ENCODE measurements at places on chromosomes 1 and 21.
A peak's percentile ranks its signal among the peaks of the same experiment; 100 is the strongest.

DNA sequence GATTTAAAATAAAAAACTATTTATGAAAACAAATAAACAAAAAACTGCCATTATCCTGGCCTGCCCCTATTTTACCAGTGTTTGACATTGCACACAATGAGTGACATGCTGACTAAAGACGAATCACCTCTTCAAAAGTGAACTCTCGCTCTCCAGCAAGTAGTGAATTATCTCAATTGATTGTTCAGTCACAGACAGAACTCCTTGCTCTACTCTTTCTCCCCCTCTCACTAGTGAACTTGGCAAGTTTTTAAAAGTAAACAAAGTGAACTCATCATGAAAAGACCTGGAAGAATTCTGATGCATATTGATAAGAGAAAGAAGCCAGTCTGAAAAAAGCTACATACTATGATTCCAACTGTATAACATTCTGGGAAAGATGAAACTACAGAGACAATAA lies 4.7 kb upstream of the C1orf52 start:
- no peak for DNase-seq

DNA sequence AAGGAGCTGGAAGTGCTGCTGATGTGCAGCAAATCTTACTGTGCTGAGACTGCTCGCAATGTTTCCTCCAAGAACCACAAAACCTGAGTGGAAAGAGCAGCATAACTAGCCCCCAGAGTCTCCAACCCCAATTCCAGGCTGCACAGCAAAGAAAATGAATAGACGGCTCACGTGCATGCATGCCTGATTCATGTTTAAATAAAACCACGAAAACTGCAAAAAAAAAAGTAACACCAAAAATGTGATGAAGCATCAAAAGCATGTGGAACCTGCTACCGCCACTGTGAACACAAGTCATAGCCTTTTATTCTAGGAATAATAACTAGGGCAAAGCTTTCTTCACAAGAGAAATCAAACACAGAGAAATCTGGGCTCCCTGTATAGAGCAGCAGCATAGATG lies 9.6 kb upstream of the TRNP1 start:
- no peak for DNase-seq

DNA sequence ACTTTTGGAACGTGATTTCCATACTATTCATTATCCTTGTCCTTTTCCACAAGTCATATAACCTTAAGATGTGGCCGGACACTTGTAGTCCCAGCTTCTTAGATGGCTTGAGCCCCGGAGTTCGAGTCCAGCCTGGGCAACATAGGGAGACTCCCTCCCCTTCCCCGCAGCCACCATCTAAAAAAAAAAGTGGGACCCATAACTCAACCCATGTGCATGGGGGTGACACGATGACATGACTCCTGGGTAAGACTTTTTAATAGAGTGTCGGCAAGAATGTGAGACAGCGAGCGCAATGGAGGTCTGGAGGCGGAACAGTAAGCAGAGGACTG lies 25.7 kb downstream of the MIA3 start:
- no peak for DNase-seq

- DNase-seq = no peak
Measured at GRCh38 chr1:68516066-68516465, 19.2 kb upstream of the DEPDC1 start.

- no peak for DNase-seq
Measured at GRCh38 chr1:39224295-39224829, 19.9 kb downstream of the MACF1 start.

GRCh38 chr1:6409053-6409452 lies 10.7 kb downstream of the HES2 start:
- no peak for DNase-seq

GRCh38 chr1:202014915-202015661 lies 4.7 kb downstream of the ELF3 start:
- no peak for DNase-seq

DNA sequence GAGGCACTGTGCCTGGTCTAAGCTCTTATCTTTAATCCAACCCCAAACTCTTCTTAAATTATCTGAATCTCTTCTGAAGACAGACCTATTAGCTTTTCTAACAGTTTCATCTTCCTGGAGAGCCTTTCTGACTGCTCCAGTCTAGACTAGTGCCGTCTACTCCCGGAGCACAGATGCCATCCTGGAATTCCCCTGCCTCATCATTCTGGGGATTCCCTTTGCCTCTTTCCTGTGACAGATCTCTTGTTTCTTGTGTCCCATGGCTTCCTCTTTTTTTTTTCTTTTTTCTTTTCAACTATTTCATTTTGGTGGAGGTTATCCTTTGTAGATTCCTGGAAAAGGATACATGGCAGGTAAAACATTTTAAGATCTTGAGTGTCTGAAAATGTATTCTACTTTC lies 11.7 kb downstream of the SEMA4A start:
- no peak for DNase-seq

- DNase-seq = no peak
Measured at GRCh38 chr1:245298781-245299180, 144.0 kb downstream of the KIF26B start.

DNA sequence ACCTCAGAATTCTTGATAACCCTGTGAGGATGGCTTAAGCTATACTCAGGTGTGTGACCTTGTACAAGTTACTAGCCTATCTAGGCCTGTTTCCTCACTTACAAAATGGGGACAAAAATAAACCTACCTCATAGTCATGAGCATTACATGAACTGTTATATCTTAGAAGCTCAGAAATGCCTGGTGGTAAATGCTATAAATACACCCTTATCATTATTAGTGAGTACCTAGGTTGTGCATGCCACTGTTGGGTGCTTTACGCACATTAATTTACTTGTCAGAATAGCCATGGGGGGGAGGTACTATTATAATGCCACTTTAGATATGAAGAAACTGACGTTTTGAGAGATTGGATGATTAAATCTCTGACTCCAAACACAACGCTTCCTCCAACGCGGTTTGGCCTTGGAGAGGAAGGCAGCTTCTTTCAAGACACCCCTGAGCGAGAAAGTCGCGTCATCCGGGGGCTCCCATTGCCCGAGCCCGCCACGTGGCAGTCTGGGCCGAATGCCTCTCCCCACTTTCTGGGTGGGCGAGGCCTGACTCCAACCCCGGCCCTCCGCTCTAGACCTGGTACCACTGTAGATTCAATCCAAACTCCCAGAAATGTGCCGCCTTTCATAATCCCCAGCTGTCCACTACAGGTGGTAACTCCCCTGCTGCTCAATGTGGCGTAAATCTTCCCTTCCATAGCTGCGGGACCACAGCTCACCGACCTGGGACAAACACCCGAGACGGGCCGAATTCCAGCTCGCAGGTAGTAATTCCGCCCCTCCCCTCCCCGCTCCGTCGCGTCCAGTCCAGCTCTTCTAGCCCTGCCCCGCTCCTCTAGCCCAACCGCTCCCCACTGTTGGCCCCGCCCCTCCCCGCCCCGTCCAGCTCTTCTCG lies 771 bp upstream of the RAD54L start:
- DNase-seq = peak; percentile 24

- no peak for DNase-seq
Measured at GRCh38 chr1:201036188-201036842, 12.8 kb upstream of the KIF21B start.

DNA sequence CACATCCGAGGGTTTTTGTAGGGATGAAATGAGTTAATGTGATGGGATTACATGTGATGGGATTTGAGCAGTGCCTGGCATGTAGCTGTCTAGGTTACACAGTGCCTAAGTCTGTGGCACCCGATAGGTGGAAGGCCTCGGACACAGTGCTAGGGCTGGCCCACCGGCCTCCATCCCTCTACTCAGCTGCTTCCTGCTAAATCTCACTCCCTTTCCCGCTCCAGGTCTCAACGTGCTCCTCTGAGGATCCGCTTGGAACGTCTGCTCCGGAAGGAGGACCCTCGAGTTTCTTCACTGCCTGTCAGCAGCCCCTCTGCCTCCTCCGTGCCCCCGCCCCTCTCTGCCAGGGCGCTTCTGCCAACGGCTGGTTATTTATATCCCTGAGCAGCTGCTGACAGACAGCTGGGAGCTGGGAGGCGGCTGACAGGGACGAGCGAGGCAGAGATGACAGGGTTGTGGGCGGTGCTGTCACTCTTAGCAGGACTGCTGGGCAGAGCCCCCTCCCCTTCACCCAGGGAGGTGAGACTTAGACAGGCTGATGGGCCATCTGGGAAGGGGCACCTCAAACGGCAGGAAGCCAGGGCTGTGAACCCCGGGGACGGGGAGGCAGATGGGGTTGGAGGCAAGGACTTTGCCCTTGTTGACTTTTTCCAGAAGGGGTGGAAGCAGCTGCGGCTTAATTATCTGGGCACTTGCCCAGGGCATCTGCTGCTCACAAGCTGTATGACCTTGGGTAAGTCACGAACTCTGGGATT lies 26.6 kb upstream of the LRRN2 start:
- no peak for DNase-seq

- DNase-seq = no peak
Measured at GRCh38 chr21:7933923-7934322, 2587.5 kb upstream of the TPTE start.

- no peak for DNase-seq
Measured at GRCh38 chr1:232280910-232281309, 349.0 kb downstream of the SIPA1L2 start.

All from left renal pelvis (tissue), 4 donors.